ENCODE measurements at places on chromosomes 11 and 22.

DNA sequence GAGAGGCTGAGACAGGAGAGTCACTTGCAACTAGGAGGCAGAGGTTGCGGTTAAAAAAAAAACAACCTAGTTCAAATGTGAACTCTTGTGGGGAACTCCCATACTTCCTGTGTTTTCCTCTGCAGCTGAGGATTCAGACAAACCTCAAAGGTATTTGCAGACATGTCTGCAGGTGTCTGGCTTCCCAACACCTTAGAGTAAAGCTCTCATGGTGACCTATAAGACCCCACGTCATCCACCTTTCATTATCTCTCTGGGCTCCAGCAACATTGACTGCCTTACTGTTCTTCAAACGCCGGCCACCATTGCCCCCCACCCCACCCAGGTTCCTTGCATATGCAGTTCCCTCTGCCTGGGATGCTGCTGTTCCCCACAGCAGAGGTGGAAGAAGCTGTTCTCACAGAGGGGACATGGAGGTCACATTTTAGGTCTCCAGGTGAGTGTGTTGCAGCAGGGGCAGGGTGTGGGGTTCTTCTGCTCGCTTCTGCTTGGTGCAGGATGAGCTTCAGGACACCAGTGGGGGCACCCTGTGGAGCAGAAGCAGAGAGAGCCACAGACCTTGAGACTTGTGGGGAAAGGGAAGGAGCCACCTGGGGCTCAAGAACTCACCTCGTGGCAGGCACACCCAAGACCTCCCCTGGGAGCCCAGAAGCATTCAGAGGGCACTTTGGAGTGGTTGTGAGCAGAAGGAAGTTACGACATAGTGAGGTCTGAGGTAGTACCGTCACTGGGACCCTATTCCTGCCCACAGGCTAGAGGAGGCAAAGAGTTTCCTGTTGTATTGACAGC lies 203.2 kb downstream of the CSNK2A3 start:
- no peak for DNase-seq

GRCh38 chr22:47658182-47658581 lies 895.7 kb downstream of the TBC1D22A start:
- no peak for DNase-seq

GRCh38 chr11:133895551-133895950 lies 50.2 kb upstream of the SPATA19 start:
- no peak for DNase-seq

GRCh38 chr11:73760135-73760678 lies 667 bp downstream of the RAB6A start:
- DNase-seq: no peak

- DNase-seq: no peak
Observed at GRCh38 chr11:119396835-119397234, 15.3 kb upstream of the USP2 start.

DNA sequence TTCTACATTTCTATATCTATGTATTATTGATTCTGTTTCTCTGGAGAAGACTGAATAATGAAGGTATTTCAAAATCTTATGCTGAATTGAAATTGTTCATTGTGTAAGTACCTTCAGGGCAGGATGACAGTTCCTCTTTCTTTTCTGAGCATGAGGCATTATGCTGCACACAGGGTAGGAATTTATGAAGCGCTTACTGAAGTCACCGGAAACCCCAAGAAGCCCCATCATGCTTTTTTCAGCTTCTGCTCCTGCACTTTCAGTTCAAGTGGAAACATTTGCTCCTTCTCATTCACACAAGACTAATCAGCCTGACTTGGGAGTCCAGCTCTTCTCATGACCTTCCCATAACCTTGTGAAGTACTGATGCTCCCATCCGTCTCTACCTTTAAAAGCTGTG lies 314.7 kb upstream of the SORL1-AS1 start:
- DNase-seq: no peak

GRCh38 chr22:35367331-35367886 lies 13.5 kb upstream of the HMOX1 start:
- DNase-seq: no peak
